ENCODE measurements at places on chromosomes 4 and X.

DNA sequence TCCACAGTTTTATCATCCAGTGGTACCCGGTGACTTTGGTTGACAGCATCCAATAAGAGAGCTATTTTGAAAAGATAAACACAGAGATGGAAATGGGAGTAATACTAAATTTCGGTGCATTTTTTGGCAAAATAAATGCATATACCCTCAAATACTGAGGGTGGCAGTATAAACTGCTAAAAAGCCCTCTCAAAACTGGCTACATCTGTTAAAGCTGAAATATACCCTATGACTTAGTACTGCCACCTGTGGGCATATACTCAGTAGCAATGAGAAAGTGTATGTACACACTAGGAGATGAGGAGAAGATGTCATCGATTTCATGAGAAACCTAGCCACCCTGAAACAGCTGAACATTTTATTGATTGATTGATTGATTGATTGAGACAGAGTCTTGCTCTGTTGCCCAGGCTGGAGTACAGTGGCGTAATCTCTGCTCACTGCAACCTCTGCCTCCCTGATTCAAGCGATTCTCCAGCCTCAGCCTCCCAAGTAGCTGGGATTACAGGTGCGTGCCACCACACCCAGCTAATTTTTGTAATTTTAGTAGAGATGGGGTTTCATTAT is 12.2 kb upstream of the TMEM128 start:
- no peak for DNase-seq

GRCh38 chr4:24262084-24262483 is 322.3 kb downstream of the DHX15 start:
- no peak for DNase-seq

DNA sequence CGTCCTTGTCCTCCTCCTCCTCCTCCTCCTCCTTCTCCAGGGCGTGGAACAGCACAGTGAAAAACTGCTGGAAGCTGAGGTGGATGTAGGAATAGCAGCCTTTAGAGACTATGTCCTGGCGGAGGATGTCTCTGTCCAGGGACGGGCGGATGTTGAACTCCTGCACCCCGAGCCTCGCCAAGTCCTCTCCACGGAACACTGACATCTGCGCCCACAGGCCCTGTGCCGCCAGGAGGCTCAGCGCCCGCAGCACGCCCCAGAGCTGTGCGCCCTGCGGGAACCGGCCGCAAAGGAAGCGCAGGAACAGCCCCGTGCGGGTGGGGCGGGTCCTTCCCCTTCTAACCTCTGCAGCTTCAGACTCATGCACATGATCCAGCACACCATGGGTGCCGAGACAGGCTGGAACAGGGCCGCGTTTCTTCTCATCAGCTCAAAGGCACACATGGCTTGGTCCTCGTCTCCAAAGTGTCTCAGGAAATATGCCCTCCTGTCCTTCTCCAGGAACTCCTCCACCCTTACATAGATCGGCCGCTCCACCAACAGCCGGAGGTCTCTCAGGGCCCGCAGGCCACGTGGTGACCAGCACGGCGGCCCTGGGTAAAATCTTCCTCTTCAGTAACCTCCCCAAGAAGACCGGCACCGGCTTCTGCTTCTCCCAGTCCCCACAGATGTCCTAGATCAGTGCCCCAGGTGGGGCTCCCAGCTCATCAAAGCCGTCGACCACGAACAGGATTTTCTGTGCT is 1.2 kb downstream of the NLRP2B start:
- no peak for DNase-seq

DNA sequence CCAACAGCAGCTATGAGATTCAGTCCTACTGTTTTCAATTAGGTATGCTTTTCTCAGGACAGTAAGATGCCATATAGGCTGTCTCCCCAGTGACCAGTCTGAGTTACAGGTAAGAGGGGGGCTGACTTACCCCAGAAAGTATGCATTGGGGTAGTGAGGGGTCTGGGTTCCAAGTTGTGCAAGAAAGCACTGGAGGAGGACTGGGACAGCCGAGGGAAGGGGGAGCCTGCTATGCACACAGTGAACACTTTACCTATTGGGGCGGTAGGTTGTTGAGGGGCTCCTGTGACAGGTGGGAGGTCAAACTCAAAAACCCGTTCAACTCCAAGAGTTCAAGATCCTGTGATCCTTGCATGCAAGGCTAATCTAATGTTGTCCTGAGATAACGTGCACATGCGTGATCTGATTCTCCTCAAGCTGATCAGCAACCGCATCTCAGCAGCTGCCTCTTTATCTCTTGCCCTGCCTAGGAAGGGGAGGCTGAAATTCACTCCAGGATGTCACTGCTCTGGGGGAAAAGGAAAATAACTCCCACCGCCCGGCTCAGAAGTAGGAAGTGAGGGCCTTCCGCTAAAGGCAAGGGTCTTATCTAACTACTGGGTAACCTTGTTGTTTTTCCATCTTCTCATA is 108.8 kb upstream of the KIT start:
- no peak for DNase-seq

- no peak for DNase-seq
Observed at GRCh38 chrX:103861200-103861599, 29.1 kb upstream of the RAB9B start.

DNA sequence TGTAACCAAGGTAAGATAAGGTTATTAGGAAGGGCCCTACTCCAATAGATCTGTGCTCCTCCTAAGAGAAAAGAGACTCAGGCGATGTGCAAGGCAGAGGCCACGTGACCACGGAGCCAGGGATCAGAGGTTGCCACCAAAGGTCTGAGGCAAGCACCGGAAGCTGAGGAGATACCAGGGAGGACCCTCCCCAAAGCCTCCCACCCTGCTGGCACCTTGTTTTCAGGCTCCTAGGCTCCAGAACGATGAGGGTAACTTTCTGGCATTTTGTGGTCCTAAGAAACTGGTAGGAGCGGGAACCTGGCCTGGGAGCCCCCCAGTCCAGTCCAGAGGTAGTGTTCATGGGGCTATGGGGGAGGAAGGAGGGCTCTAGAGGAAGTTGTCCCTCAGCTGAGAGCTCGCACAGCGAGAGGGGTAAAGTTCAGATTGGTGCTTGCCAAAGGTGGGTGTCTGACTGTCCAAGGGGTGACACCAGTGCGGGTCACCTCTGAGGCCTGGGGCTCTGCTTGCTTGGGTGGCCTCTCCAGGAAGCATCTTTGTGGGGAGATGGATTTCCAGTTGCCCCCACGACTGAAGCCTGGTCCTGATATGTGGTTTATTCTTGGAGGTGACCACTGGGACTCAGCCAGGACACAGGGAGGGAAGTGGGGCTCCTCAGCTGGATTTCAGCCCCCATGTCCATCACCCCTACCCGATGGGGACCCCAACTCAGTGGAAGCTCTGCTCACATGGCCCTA is 7.5 kb upstream of the LETM1 start:
- DNase-seq, result no peak

DNA sequence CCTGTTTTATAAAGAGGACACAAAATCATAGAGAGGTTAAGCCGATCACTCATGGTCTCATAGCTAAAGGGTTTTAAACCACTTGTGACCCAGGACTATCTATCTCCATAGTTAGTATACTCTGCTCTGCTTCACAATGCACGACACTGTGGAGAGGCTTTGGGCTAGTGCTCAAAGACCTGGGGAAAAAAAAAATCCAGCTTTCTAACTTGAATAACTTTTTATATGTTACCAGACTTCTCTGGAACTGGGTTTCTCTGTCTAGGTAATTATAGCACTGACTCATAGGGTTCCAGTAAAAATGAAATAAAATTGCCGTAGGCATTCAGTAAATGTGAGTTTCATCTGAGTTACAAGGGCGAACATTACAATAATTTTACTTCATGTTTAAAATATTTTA is 273.7 kb upstream of the TECRL start:
- no peak for DNase-seq

DNA sequence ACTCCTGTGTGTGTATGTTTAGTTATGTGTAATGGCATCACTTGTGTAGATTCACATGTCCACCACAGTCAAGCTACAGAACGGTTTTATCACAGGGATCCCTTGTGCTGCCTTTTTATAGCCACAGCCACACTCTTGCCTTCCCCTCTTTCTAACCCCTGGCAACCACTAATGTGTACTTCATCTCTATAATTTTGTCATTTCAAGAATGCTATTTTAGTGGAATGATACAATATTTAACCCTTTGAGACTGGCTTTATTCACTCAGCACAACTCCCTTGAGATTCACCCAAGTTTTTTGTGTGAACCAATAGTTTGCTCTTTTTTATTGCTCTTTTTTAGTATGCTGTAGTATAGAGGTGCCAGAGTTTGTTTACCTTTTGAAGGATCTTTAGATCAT is 112.1 kb downstream of the CDKL5 start:
- DNase-seq, result no peak

DNA sequence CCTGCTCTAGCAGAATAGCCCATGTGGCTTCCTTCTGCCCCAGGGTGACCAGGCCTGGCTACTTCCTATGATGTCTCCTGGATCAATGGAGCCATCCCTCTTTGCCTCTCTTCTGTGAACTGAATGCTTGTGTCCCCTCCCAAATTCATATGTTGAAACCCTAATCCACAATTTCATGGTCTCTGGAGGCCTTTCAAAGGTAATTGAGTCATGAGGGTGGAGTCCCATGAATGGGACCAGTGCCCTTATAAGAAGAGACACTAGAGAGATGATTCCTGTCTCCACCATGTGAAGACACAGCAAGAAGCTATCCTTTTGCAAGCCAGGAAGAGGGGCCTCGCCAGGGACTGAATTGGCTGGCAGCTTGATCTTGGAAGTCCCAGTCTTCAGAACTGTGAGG is 18.4 kb downstream of the CCKAR start:
- DNase-seq, result no peak

DNA sequence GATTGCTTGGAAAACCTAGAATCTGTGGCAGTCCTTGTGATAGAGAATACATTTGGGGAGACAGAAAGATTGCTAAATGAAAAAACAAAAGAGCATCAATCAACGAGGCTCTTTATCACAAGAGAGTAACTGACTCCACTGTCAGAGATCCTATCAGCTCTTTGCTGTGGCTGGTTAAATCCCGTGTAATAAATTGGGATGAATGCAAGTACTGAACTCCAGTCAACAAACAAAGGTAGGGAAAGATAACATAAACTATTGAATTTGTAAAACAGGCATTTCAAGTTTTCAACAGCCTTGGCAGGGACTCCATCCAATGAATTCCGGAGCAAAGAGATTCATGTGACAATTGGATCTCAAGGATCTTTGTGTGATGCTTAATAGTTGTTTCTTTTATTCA is 21.3 kb downstream of the MMRN1 start:
- DNase-seq, result no peak

DNA sequence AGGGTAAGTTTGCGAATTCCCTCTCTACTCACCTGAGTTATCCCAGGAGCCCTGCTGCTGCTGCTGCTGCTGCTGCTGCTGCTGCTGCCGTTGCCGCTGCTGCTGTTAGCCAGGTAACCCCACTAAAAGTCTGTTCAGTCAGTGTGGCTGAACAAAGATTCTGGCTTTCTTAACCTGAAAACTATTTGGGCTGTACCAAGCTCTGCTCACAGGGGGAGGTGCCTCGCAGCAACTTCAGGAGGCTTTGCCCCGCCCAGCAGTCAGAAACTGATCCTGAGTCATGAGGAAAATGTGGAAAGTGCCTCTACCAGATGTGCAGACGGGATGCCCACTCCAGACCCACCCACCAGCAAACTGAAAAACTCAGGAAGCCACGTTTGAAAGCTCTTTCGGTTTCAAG is at the start of gene CAPN6:
Gene CAPN6, minus strand, starts transcription at position 145 of the 400 bp plus-strand sequence. CDS start 6,547 bp downstream, outside the sequence.
- no peak for DNase-seq

GRCh38 chr4:3145234-3145924 is 70.9 kb downstream of the HTT start:
- DNase-seq, result no peak

DNA sequence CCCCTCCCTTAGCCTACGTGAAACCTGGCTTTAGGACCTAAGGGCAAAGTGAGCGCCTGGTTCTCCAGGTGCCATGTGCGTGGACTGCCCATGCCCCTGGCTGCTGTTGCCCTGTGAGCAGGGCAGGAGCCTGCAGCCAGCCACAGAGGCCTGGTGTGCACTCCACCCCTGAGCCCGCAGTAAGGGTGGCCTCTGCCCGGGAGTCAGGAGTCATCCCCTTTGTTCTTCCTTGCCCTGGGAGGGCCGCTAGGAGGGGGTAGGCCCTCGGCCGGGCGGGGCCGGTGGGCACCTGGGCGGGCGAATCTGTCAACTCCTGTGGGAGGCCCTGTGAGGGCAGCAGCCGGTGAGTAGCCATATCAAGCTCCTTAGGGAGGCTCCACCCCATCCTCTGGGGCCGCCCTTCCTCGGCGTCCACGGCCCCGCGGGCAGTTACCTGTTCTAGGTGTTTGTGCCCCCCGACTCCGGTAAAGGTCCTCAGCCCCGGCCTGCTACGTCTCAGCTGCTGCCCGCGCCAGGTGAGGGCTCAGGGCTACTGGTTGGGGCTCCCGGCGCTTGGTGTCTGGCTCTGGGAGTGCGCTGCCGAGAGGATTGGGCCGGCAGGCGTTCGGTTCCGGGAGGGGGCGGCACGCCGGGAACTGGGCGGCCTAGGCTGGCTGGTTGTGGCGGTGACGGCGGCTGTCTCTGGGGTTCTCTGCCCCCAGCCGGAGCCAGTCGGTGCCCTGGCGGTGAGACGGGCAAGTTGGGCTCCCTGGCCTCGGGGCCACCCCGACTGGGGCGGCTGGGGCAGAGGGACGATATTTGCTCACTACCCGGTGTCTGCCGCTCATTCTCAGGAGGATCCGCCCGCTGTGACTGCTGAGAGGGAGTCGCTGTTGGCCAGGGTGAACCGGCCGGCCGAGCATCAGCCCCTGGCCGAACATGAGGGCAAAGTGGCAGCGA is 1060.2 kb downstream of the TECRL start:
- no peak for DNase-seq

- DNase-seq, result no peak
Observed at GRCh38 chr4:17013382-17014006, 115.0 kb upstream of the LDB2 start.

DNA sequence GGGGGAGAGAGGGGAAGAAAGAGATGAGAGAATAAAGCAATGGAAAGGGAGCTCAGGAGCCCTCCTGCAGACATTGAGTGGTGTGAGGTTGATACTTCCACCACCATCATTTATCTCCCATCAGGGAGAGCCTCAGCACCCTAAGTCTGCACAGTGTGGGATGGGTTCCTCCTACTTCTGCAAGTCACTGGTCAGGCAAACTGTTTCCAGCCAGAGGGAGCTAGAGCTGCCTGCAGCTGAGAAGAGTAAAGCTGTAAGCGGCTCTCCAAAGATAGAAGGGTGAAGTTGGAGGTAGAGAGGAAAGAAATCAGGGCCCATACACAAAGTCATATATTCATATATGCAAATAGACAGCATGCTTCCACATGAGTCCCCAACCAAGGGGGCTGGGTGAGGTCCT is 21.9 kb upstream of the ZNF81 start:
- no peak for DNase-seq

GRCh38 chrX:40109288-40110008 is 11.7 kb upstream of the BCOR start:
- no peak for DNase-seq

- DNase-seq, result no peak
Observed at GRCh38 chr4:158778156-158778711, 9.4 kb downstream of the FNIP2 start.

GRCh38 chr4:180164799-180165198 is 2078.4 kb upstream of the TENM3 start:
- no peak for DNase-seq

DNA sequence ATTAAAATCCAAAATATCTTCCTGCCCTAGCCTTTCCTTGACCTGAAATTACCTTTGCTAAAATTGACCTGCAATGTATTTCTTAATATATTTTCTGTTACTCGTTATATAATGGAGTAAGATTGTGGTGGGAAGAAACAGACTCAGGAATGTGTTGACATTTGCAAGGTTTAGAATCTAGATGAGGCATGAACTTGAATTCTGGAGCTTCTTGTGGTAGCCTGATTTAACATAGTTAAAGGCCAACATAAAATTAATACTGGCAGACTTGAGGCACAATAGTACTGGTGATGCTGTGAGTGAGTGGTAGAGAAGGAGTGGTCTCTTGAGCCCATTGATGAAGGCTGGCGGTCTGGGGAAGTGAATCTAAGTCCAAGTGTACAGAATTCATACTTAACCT is 197.9 kb upstream of the SPRY1 start:
- no peak for DNase-seq
